ENCODE measurements at places on chromosomes 7 and 10. TPM values are rescaled to one million over a fixed set of nuclear protein-coding genes. Genes with fewer than 3 reads are reported as not detected.

LRRD1 gene
- 0.24 TPM for total RNA-seq

DNA sequence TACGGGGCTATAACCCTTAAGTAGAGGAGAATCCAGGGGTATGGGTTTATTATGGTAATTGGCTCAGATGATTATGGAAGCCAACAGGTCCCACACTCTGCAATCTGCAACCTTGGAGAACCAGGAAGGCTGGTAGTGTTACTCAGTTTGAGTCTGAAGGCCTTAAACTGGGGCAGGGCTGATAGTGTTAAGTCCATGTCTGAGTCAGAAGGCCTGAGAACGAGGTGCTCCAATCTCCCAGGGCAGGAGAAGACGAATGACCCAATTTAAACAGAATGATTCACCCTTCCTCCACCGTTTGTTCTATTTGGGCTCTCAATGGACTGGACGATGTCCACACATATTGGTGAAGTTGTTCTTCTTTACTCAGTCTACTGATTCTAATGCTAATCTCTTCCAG, 244.5 kb upstream of the PTER start:
- no peak for DNase-seq

MOGAT3 gene
- not detected for total RNA-seq

DNA sequence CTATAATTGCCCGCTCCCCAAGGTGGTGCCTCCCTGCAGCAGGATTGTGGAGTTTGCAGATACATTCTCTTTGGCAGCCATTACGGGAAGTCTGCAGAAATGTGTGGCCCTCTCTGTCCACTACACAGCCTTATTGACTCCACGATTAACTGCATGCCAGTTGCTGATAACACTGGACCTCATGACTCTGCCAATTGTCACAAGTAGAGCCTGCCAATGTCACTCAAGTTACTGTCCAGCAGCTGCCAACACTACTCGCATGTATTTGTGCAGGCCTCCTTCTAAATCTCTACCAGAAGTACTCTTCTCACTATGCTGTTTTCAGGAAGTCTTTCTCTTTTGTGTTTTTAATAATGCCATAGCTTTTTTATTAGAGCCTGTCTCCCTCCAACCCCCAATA, 128.8 kb downstream of the PPP1R3A start:
- no peak for DNase-seq

OPALIN gene
- not detected for total RNA-seq

All from glomerular endothelial cell (primary cell).